ENCODE measurements at places on chromosomes 2 and 18. TPM values are rescaled to one million over a fixed set of nuclear protein-coding genes. Genes with fewer than 3 reads are reported as not detected.

DNA sequence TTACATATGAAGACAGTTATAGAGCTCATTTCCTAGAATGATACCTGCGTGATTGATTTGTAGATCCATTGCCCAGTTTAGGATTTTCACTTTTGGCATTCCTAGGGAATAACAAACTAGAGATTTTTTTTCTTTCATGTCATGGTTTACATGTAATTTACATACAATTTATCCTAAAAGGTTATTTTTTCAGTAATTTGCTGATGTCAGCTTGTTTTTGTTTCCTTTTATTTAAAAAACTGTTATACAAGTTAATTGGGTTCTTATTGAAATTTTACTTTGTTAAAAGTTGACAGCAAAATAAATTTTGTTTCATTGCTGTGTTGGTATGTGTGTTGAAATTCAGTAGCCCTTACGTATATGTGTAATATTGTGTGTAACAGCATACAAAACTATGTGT, 23.4 kb downstream of the MTX2 start:
- no peak for DNase-seq

- no peak for DNase-seq
Measured at GRCh38 chr2:197145471-197146056, 165.0 kb downstream of the ANKRD44 start.

DNA sequence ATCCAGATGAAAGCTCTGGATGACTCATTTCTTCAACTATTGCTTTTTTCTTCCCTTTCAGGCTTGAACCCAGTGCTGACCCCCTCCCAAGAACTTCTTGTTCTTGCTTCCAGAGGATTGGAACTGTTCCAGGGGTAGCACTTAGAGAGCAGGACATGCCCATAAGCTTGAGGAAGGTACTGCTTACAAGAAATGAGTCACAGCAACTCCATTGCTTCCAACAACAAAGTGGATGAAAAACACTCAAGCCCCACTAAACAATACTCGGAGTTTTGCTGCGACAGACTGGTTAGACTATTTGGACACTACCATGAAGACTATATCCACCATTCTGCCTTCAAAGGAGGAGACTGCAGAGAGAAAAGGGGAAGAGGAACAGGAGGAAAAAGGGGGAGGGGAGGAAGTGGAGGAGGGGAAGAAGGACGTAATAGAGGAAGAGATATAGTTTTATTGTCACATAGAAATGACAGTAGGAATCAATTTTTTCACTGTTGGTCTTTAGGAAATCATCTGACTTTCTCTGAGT, 1.6 kb upstream of the EPC2 start:
- DNase-seq, result no peak

Gene GPR39
- not detected for polyA plus RNA-seq

GRCh38 chr2:113167962-113168340, 5.8 kb upstream of the PSD4 start:
- no peak for DNase-seq

DNA sequence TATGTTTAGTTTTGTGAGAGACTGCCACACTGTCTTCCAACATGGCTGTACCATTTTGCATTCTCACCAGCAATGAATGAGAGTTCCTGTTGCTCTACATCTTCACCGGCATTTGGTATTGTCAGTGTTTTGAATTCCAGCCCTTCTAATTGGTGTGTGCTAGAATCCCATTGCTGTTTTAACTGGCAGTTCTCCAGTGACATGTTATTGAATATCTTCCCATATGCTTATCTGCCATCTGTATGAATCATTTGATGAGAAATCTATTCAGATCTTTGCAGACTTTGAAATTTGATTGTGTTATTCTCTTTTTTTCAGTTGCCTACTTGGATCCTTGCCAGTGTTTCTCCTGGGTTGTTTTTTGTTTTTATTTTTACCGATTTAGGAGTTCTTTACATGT, 99.0 kb downstream of the SNTG2 start:
- DNase-seq, result no peak

- DNase-seq, result peak; percentile 74
Measured at GRCh38 chr2:218870984-218871344, 9.7 kb upstream of the WNT10A start.

Gene MARCHF4
- not detected for polyA plus RNA-seq

Gene ANO7
- polyA plus RNA-seq, result not detected
